ENCODE measurements at places on chromosomes 5 and 9.

- no peak for DNase-seq
Measured at GRCh38 chr5:67081261-67081660, 115.3 kb downstream of the CD180 start.

DNA sequence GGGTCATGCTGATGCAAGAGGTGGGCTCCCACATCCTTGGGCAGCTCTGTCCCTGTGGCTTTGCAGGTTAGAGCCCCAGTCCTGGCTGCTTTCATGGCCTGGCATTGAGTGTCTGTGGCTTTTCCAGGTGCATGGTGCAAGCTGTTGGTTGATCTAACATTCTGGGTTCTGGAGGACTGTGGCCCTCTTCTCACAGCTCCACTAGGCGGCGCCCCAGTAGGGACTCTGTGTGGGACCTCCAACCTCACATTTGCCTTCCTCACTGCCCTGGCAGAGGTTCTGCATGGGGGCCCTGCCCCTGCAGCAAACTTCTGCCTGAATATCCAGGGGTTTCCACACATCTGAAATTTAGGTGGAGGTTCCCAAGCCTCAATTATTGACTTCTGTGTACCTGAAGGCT, 150.1 kb downstream of the NNT start:
- no peak for DNase-seq

GRCh38 chr5:92758552-92758951, 822.5 kb downstream of the NR2F1-AS1 start:
- DNase-seq, result no peak

GRCh38 chr5:154206311-154206710, 15.8 kb downstream of the GALNT10 start:
- no peak for DNase-seq

DNA sequence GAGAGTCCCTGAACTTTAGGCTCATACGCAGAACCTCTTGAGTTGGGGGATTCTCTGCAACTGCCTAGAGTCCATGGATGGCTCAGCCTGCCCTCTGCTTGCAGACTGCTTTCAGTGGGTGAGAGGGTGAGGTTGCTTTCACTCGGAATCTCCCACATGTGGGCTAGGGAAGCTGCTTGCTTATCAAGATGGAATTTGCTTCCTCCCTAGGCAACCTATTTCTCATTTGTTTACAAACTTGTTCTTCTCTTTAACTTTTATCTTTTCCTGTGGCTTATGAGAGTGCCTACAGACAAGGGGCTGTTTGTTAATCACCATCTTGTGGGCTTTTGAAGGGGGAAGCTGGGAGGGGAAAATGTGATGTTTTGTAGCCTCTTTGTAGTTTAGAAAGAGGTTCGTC, 10.0 kb downstream of the TLE4 start:
- peak; percentile 16 for DNase-seq

GRCh38 chr5:65024681-65025080, 256.0 kb downstream of the CWC27 start:
- no peak for DNase-seq

DNA sequence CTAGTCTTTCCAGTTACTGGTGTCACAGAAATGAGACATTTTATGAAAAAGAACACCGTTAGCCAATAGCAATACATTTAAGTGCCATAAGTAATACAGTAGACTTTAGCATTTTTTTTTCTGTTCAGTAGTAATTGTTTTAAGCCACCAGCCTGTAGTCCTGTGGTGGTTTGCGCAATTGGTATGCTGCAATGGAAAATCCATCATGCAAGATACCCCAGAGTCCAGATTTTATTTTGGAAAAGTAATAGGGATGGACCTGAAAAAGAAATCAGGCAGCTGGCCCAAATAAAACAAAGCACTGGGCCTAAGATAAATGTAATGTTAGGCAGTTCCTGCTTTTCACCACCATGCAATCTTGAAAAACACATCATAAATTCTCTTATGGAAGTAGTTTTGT, 94.6 kb upstream of the RASGRF2 start:
- DNase-seq, result no peak

- no peak for DNase-seq
Measured at GRCh38 chr5:24642022-24642421, 2.8 kb downstream of the CDH10 start.

DNA sequence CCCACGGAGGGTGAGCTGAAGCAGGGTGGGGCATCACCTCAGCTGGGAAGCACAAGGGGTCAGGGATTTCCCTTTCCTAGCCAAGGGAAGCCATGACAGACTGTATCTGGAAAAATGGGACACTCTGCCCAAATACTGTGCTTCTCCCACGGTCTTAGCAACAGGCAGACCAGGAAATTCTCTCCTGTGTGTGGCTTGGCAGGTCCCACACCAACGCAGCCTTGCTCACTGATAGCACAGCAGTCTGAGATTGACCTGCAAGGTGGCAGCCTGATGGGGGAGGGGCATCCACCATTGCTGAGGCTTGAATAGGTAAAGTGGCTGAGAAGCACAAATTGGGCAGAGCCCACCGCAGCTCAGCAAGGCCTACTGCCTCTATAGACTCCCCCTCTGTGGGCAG, 23.2 kb downstream of the RAB3C start:
- no peak for DNase-seq

- DNase-seq, result peak; percentile 42
Measured at GRCh38 chr5:157266286-157267007, 524 bp downstream of the CYFIP2 start.

DNA sequence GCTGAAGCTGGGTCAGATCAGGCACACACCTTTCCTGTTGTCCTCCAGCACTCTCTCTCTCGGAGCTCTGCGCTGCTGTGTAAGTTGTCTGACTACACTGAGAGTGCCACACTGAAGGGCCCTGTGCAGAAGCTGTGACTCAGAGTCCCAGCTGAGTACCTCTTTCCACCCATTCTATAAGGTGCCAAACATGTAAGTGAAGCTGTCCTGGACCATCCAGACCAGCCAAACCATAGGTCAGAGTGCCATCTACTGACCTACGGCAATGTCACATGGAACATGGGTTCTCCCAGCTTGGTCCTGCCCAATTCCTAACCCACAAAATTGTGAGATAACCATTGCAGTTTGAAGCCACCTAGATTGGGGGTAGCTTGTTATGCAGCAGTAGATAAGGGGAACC, 68.2 kb downstream of the ADCY2 start:
- DNase-seq, result no peak

GRCh38 chr9:112863214-112863613, 27.5 kb downstream of the SLC46A2 start:
- DNase-seq, result no peak

DNA sequence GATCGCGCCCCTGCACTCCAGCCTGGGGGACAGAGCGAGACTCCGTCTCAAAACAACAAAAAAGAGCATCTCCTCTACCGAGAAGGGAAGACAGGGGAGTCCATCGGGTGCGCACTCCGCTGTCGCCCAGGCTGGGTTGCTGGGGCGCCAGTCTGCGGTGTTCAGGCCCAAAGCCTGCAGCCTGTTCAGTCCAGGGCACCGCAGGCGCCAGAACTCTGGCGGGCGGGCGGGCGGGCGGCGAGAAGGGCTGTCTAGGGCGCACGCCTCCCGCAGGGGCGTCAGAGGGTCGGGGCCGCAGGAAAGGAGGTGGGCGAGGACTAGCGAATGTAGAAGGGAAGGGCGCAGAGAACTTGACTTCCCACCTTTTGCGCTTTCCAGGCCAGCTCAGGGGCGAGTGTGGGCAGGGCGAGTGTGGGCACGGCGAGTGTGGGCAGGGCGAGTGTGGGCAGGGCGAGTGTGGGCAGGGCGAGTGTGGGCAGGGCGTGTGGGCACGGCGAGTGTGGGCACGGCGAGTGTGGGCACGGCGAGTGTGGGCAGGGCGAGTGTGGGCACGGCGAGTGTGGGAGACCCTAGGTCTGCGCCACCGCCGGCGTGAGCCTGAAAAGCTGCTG, 10.5 kb downstream of the PROP1 start:
- DNase-seq, result no peak

GRCh38 chr9:22645893-22646292, 199.3 kb downstream of the DMRTA1 start:
- no peak for DNase-seq

DNA sequence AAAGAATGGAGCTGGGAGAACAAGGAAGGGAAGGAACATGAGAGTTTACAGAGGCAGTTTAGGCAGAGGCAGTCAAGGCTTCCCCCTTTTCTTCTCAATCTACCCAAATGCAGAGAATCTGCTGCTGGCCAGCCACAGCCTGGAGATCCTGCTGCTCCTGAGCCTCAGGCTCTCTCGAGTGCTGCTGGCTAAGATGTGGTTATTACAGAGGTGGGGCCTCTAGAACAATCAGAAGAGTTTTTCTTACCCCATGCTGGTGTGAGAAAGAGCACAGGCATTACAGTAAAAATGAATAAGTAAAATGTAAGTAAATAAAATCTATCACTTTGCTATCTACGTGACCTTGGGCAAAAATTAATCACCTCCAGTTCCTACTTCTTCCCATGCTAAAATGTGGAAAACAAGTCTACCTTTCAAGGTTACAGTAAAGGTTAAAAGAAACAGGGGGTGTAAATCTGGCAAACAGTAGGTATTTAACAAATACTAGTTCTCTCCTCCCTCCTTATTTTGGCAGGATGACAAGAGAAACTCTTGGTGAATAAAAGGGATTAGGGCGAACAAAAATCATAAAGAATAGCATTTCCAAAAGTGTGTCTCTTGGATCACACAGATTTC, 31.1 kb downstream of the FBXW11 start:
- no peak for DNase-seq

- no peak for DNase-seq
Measured at GRCh38 chr5:171855798-171856763, 70.5 kb downstream of the SMIM23 start.

DNA sequence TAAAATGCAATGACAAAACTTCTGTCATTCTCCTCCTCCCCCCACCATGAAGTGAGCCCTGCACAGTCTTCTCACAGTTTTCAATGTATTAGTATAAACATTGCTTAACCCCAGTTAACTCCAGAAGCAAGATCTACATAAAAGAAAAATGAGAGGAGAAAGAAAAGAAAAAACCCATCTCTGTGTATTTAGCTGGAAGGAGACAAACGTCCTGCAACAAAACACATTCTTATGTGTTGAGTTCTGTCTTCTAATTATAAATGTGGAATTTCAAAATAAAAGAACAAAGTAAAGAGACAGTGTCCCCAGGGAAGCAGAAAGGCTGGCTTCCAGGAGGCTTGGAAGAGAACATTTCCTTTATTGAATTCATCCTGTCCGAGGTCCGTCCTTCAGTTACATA, 491.9 kb upstream of the TUSC1 start:
- no peak for DNase-seq

DNA sequence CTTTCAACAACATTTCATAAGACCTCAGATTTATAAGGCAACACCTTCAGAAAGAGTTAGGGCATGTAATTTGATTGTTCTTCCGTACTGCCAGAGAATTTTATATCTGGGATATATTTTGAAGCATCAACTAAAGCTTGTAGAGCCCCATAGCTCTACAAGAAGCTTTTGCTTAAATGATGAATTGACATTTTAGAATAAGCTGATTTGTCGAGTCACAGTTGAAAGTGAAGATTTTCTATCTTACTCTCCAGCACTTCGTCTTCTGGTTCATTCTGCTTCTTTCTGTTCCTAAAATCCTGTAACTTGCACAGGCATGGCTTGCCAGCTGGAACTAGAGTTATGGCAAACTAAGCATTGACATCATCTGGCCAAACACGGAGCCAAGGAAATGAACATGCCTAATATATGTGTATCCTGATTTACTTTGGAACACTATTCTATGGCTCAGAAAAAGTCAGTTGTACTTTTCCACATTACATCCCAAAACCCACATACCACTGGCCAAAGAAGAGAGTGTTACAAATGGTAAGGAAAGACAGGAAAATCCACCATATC, 68.6 kb upstream of the MAST4 start:
- DNase-seq, result no peak

GRCh38 chr5:77993855-77994318, 217.7 kb upstream of the TBCA start:
- DNase-seq, result no peak

DNA sequence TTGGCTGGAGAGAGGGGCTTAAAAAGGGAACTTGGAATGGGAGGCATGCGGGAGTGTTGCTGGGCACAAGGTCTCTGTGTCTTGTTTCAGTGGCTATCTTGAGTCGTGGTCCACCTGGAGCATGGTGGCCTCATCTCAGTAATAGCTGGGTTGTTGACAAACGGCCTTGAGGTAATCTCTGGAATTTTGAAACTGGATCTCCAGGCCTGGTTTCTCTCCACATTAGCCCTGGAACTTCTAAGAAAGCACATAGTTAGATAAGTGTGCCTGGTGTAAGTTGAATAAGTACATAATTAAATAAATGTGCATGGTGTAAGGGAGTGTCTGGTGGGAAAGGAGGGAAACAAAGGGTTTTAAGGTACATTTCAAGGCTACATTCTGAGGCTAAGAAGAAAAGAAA, 62.2 kb downstream of the INIP start:
- DNase-seq, result no peak

DNA sequence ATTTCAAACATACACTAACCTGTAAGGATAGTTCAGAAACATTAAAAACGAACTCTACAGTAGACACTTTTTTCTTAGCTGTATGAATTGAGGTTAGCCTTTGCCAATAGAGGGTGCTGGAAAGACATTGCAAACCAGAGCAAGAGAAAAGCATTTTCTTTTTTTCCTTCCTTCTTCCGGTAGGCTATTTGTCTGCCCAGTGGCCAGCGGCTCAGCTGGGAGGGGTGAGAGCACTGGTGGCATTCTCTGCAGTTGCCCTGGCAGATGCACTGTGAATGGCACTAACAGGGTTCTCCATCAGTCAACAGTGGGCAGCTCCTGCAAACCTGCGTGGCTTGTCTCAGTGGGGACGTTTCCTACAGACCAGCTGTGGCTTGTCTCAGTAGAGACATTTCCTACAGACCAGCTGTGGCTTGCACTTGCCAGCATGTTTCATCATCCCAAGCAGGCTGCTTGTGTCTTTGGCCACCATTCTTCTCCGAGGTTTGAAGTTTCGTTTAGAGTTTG, 984.5 kb upstream of the CDH18 start:
- DNase-seq, result no peak

DNA sequence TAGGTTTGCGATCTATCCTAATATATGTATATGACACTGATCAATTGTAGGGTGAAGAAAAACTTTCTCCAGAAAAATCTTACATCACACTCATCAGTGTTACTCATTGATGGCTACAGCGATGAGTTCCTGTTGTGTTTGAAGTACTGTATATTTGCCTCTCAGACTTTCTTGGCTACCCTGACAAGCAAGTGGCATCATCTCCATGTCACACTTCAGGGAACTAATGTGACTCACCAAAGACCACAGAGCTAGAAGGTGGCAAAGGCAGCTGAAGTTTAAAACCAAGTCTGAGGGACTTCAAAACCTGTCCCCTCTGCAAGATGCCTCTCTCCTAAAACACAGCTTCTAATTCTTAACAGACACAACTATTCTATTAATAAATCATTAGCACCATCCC, 451.4 kb downstream of the CTNND2 start:
- DNase-seq, result no peak

All from T-helper 9 cell (primary cell).